T-helper 2 cell treated with Interferon-gamma antibody and Interleukin-4, amounts not matched to agents 5 μg/mL and 100 μg/mL, for 36 hours (primary cell): ENCODE measurements at places on chromosomes 6 and 20.

DNA sequence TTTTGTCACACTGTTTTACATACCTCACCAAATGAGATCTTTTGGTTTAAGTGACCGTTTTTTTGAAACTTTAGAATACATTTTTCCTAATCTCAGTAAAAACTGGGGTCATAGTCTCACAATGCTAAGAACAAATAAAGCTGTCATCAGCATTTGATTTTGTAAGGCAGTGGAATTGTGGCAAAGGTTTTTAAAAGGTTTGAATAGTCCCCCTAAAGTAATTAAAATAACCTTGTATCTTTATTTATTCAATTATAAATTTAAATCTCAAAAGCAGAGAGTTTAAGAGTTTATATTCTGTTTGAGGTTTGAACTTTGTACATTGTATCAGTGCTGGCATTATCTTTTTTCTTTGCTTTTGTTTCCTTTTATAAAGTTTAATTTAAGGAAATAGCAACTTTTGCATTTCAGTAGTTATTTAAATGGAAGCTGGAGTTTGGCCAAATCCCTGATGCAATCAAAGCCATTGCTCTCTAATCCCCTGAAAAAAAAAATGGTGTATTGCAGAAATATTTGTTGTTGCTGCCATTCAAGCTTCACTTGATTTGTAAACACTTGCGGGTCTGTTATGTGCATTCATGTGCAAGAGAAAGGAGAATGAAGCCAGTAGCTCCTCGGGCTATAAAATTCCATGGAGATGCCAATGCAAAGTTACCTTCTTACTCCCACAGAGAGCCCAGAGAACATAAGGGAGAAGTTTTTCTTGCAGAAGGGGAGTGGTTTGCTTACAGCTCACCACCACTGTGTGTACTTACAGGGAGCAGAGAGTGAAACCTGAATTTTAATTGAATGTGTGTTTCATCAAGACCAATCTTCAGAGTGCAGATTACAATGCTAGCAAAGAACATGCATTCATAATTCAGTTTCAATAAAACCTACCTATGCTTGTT is 391.8 kb downstream of the ARHGAP18 start:
- DNase-seq, result no peak

DNA sequence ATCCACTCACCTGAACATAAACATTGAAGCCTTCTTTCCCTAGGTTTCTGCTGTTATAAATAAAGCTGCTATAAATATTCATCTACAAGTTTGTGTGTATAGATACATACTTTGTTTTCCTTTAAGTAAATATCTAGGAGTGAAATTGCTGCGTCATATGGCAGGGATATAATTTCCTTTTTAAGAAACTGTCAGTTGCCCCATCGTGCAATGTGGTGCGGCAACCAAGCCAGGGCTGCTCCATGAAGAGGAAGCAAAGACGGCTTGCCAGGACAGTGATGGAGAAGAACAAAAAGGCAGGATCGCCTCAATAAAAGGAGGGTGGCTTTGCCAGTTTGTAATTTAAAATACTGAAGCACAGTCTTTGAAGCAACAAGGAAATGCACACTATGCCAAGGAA is 36.6 kb downstream of the CITED2 start:
- no peak for DNase-seq

DNA sequence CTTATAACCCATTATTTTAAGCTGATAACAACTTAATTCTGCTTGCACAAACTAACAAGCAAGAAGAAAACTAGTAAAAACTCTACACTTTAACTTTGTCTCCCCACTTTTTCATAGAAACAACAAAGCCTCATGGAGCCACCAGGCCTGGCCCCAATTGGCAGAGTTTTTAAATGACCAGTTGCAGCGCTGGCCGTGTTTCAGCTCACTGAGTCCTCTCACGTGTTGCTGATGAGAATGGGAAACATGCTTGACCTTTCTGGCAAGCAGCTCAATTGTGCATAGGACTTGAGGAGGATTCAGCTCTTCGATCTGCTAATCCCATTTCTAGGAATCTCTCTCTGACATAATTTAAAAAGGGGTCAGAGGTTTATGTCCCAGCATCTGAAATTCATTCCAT is 24.5 kb upstream of the GRM4 start:
- no peak for DNase-seq

DNA sequence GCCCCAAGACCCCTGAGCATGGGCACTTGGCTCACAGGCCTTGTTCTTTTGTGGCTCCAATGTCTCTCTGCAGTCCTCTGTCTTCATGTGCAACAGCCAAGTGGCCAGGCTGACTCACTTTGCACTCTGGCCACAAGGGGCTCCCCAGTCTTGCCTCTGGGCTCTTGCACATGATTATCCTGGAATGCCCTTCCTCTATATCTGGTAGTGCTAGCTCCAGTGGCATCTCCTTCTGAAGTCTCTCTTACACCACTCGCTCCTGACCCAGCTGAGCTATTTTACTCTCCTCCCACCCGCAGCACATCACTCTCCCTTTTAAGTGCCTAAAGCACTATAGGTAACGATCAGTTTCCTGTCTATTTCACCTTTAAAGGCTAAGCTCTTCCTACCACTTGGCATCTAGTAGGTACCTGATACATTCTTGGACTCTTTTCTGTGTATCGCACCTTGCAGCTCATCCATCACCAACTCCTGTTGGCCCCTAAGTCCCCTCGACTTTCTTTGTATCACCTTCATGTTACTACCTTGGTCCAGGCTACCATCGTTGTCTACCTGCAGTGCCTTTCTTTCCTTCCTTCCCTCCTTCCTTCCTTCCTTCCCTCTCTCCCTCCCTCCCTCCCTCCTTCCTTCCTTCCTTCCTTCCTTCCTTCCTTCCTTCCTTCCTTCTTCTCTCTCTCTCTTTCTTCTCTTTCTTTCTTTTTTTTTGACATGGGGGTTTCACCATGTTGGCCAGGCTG is 211.9 kb upstream of the RNF24 start:
- DNase-seq, result no peak

- no peak for DNase-seq
These were observed 62.0 kb downstream of the EFCAB8 start for GRCh38 chr20:32920530-32921298.

DNA sequence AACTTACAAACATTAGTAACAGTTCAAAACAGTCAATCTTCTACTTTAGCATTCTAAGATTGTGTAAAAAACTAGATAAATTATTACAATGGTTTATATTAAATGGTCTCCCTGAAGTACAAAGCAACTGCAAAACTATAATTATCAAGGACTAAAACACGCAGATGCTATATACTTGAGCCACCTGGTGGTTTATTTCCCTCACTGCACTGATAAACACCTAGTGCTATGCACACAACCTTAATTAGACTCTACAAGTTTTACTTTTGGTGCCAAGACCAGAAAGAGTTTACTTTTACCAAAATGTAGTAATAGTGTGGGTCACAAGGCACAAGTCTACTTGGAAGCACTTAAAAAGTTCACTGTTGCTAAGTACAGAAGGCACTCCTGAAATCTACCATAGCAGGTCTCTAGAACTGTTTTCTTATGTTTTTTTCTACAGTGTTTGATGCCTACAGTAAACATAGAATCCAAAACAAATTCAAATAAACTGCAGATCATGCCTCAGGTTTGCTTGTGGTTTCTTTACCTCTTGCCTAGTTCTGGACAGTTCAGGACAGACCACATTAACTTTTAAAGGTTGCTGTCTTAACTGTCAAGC is 49.2 kb downstream of the GMDS start:
- DNase-seq, result no peak

- no peak for DNase-seq
These were observed 29.9 kb downstream of the ID4 start for GRCh38 chr6:19866985-19867627.

- peak; percentile 17 for DNase-seq
These were observed 98.7 kb upstream of the SGK1 start for GRCh38 chr6:134416418-134417154.

GRCh38 chr6:137951064-137951597 is 84.1 kb downstream of the TNFAIP3 start:
- DNase-seq, result no peak

GRCh38 chr6:143982968-143983367 is 25.1 kb downstream of the PLAGL1 start:
- no peak for DNase-seq

DNA sequence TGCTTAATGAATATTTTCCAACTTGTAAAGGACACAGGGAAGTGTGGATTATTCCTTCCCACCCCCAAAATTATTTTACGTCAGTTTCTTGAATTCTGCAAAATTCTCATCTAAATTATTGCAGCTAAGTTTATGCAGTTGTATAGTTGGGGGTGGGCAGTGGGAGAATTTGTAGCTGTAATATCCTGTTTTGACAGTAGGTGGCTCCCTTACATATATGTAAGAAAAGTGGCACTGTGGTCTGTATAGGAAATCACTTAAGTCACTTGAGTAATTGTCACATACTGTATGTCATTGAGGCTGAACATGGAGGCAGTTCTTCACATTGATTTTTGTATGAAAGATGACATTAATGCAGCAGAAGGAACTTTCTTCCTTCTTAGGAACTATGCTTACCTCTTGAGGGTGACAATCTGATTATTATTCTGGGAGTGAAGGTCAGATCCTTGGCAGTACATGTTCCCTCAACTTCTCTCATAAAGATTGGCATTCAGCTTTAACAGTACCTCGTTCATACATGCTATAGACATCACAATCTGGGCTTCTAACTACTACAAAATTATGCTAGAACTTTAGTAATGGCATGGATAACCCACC is 14.6 kb upstream of the CFAP206 start:
- no peak for DNase-seq

- no peak for DNase-seq
These were observed 32.3 kb upstream of the GATA5 start for GRCh38 chr20:62507991-62508640.

GRCh38 chr6:48084201-48084600 is 26.8 kb downstream of the PTCHD4 start:
- no peak for DNase-seq

- DNase-seq, result no peak
These were observed 10.9 kb upstream of the ZBTB2 start for GRCh38 chr6:151402228-151402627.

DNA sequence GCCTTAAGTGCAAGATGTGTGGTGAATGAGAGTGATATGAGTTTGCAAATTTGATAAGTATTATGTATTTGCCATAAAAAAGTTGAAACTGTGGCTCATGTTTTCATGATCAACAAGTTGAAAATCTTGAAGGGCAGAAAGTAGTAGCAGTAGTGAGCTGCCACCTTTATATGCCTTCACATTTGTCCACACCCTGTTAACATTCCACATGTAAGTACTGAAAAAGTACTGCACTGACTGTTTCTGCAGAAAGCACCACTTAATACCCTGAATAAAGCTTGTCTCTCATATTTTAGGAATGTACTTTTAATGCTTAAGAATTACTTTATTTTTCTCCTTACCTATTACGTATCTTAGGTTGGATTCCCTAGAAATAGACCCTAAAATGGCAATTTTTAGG is 45.9 kb downstream of the FLRT3 start:
- no peak for DNase-seq

DNA sequence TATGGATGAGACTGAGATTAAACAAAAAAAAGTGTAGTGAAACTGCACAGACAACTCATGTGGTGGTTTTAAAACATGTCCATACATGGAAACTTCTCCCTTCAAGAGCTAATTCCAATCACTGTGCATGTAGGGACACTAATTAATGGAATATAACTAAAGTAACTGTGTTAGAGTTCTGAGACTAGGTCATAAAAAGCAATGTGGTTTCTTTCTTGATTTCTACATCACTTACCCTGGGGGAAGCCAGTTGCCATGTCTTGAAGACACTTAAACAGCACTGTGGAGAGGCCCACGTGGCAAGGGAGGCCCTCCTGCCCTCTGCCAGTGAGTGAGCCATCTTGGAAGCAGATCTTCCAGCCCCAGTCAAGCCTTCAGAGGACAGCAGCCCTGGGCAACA is 118.2 kb upstream of the DST start:
- no peak for DNase-seq

- DNase-seq, result no peak
These were observed 76.3 kb downstream of the BCAS1 start for GRCh38 chr20:53994088-53994487.

GRCh38 chr6:134910593-134910935 is 39.3 kb downstream of the ALDH8A1 start:
- DNase-seq, result no peak

DNA sequence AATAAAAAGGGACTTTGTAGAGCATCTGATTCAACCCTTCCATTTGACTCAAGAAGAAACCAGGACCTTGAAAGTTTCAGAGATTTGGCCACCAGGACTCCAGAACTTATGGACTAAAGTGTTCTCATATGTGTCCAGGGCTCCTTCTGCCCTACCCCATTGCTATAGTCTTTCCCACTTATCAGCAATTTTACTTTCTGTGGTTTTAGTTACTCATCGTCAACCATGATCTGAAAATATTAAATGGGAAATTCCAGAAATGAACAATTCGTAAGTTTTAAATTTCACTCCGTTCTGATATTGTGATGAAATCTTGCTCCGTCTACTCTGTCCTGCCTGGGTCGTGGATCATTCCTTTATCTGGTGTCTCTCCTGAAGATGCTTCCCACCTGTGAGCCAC is 259.8 kb downstream of the PHACTR1 start:
- no peak for DNase-seq

GRCh38 chr6:130127195-130127594 is 95.6 kb downstream of the SAMD3 start:
- DNase-seq, result no peak

DNA sequence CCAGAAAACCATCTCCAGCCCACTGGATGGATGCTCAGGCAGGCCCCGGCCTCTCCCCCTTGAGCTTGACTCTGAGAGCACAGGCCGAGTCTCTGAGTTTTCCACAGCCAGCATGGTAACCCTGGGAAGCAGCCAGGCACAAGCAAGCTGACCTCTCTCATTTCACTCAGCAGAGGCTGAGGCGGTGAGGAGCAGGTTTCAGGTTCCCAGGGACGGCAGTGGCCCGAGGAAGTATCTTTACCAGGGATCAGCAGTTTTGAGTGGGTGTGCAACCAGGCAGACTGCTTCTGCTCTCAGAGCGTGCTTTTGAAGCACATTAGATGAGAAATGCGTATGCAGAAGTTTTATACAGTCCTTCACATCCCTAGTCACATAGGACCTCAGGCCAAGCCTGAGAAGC is 12.6 kb downstream of the HCK start:
- DNase-seq, result no peak

GRCh38 chr6:15511248-15512125 is 151.3 kb downstream of the DTNBP1 start:
- DNase-seq, result no peak

- DNase-seq, result no peak
These were observed 935.7 kb downstream of the KIF16B start for GRCh38 chr20:15637546-15637945.
